ENCODE measurements at places on chromosomes 1 and 21.

DNA sequence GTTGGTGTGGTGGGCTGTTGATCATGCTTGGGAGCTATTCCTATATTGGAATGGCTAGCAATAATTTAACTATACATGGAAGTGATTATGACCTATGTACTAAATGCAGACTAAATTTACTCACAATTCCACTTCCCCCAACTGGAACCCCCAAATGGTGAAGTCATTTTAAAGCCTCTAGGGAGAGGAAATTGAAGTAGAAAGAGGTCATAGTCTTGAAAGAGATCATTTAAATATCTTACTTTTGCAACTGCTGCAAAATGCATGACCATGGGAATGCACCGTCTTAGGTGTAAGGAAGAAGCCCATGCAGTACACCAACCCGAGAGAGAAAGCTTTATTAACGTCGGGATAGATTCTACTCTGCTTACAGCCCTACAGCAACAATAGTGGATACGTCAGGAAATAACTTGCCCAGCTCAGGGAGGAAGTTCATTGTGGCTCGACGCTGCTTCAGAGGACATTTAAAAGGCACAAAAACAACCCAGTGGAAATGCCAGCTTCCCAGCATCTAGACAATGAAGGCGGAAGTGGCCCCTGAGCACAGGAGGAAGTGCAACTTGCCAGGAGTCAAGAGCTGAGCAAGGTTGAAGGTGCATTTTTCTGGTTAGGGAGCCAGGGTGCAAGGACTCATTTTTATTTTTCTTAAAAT lies 26.5 kb downstream of the CYYR1 start:
- no peak for DNase-seq

DNA sequence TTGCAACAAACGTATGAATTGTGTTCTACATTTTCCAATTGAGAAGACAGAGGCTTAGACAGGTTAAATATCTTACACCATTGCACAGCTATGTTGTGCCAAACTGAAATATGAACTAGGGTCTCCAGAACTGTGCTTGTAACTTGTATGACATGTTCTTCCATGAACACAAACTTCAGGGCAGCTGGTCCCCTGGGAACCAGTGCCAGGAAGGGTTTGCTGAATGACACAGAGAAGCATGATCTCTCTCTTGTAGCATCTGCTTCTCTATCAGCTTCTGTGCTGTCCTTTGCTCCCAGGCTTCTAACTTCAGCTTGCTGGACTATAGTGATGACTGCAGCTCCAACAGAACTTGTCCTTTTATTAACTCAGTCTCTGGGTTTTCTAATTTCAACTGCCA lies 385.5 kb downstream of the SIPA1L2 start:
- no peak for DNase-seq

- DNase-seq, result no peak
These were observed 10.4 kb downstream of the DLGAP3 start for GRCh38 chr1:34918977-34919561.

GRCh38 chr1:90347366-90347765 lies 352.5 kb downstream of the ZNF326 start:
- DNase-seq, result no peak

- no peak for DNase-seq
These were observed 35.8 kb downstream of the IVNS1ABP start for GRCh38 chr1:185281245-185281644.

GRCh38 chr1:43836267-43836951 lies 97.2 kb upstream of the ARTN start:
- peak; percentile 81 for DNase-seq

DNA sequence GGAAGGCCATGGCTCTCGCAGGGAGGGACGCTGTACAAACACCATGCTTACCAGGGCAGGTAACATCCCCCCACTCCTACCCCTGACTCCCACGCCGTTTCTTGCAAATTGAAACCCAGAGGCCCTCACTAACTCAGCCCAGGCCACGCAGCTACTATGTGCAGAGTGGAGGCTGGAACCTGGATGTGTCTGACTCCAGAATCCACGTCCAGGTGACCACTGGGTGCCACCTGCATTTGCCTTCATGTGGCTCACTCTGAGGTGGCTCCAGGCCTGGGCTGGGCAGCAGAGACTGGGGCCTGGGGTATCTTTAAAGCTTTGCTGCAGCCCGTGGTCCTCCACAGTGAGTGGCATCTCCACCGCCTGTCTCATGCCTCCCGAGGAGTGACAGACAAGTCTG lies 29.6 kb upstream of the AJAP1 start:
- DNase-seq, result no peak

DNA sequence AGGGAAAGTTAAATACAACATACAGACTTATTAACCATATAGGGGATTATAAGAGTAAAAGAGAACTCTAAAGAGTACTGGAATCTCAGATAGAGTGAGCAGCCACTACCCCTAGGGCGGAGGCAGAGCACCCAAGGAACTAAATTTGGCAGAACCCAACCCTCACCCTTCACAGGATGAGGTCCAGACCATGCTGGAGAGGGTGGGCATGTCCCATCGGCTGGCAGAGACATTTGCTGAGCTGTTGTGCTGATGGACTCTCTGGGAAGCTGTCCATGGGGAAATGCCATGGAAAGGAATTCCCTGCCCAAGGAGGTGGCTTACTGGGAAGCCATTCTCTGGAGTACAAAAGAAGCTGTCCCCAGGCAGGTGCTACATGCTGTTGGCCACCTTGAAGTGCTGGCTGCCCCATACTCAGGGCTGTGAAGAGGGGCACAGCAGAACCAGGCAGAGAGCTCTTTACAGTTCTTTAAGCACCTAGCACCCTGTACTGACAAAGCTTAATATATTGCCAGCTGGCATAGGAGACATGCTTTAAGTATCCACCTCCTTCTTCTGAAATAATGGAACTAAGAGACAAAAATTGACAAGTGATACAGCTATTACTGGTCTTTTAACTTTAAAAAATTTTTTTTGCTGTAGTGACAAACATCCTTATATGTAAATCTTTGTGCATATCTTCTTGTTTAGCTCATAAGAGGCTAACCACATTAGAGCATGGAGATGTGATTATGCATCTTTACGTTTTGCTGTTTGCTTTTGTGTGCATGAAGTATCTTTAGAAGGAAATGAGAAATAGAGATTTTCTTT lies 29.6 kb downstream of the TSNAX start:
- no peak for DNase-seq

DNA sequence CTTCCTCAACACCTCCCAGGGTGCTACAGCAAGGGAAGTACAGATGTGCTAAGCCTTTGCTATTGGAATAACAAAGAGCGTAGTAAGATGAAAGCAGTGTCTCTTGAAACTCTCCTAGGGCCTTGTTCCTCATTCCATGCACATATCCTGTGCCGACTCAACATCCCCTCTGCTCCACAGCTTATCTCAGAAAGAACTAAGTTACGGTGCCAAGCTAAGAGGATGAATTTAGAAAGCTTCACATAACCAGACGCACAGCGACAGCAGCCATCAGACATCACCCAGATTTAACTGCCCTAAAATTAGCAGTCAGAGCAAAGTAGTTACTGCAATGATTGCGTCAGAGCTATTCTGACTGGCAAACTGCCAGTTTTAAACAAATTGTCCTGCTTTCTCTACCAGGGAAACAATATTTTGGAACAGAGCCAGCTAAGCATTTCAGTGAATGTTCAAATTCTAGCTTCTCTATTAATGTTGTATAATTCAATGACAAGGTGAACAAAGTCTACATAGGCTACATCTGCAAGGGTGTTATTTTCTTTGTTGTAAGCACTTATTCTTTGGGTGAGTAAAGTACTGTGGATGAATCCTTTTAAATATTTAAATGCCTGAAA lies 9.5 kb downstream of the SIPA1L2 start:
- peak; percentile 81 for DNase-seq

- DNase-seq, result peak; percentile 41
These were observed 24.1 kb downstream of the PIGM start for GRCh38 chr1:160007577-160008200.

DNA sequence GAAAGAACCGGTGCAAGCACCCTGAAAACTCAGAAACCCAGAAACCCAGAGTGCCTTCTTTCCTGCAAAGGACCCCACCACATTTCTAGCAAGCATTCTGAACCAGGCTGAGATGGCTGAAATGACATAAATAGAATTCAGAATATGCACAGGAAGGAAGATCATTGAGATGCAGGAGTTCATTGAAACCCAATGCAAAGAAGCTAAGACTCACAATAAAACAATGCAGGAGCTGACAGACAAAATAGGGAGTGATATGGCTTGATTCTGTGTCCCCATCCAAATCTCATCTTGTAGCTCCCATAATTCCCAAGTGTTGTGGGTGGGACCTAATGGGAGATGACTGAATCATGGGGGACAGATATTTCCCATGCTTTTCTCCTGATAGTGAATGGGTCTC lies 22.8 kb upstream of the SGIP1 start:
- DNase-seq, result no peak

GRCh38 chr1:239700667-239701066 lies 314.3 kb downstream of the CHRM3 start:
- DNase-seq, result no peak

DNA sequence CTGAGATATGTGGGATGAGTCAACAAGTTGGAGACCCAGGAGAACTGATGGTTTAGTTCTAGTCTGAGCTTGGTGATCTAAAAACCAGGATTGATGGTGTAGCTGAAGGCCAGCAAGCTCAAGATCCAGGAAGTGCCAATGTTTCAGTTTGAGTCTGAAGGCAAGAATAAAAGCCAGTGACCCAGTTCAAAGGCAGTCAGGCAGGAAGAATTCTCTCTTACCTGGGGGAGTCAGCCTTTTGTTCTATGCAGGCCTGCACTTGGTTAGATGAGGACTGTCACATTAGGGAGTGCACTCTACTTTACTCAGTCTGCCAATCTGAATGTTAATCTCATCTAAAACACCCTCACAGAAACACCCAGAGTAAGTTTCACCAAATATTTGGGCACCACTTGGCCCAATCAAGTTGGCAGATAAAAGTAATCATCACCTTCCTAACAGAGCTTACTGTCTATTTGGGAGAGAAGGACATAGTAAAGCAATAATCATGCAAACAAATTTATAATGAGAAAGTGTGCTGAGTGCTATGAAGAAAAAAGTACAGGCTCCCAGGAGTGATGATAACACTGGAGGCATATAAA lies 63.4 kb downstream of the TSEN15 start:
- DNase-seq, result no peak

- DNase-seq, result no peak
These were observed 24.8 kb downstream of the GRIK3 start for GRCh38 chr1:37009521-37009920.

- DNase-seq, result no peak
These were observed 148.7 kb upstream of the ATP1B1 start for GRCh38 chr1:168957818-168958217.

GRCh38 chr1:10459184-10459583 lies 9.4 kb downstream of the CORT start:
- DNase-seq, result peak; percentile 15

DNA sequence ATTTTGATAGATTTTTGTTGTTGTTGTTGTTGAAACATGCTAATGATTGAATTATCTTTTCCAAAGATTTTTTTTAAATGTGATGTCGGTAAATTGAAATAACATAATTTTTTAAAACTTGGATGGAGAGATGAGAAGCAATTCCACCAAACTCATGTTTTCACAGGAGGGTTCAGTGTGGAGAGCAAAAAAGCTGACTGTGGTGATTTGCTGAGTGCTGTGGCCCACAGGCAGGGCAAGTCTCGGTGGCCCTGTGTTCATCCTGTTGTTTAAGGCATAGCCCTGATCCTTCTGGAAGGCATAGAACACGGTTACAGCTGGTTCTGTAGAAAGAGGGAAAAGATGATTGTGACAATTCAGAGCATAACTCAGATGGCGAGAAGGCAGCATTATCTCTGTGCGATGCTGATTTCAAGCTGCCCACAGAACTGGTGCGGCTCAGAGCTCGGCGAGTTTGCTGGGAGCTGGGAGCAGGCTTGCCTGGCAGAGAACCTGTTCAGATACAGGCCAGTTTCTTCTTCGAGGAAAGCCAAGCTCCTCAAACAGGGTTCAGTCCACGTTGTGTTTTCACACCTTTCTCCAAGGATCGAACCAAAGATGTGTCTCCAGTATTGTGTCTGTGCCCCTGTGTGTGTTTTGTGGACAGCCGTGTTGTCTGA lies 127.1 kb downstream of the HUNK start:
- no peak for DNase-seq

GRCh38 chr1:8698937-8699447 lies 118.4 kb downstream of the RERE start:
- DNase-seq, result no peak

- no peak for DNase-seq
These were observed 104.3 kb downstream of the PGBD5 start for GRCh38 chr1:230321741-230322420.

GRCh38 chr1:40673452-40673851 lies 8.0 kb upstream of the RIMS3 start:
- DNase-seq, result no peak

DNA sequence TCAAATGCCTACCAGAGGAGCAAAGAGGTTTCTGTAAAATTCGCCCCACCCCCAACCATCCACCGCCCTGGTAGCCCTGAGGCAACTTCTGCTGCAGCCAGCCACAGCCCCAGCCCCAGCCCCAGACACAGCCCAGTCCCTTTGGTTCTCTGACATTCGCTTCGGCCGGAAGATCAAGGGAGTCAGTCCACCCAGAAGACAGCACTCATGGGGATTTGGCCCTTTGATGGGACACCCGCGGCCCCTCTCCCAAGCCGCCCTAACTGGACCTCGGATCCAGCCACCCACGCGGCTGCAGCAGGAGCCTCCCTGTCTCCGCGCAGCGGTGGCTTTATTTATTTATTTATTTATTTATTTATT lies 3881.0 kb downstream of the SRGAP2C start:
- DNase-seq, result no peak

DNA sequence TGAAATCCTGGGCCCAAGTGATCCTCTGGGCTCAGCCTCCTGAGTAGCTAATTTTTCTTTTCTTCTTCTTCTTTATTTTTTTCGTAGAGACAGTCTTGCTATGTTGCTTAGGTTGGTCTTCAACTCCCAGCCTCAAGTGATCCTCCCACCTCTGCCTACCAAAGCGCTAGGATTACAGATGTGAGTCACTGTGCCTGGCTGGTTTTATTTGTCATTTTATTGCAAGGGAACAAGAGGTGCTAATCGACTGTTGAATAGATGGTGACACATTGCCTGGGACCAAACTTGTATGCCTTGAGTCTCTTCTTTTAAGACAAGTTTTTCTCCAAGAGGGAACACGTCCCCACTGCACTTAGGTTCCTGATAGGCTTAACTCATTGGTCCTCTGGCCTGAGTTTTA lies 20.0 kb upstream of the KLHDC8A start:
- DNase-seq, result peak; percentile 67

- no peak for DNase-seq
These were observed 8.7 kb downstream of the SDHB start for GRCh38 chr1:17045150-17045549.

- peak; percentile 85 for DNase-seq
These were observed 32.0 kb upstream of the BTG2 start for GRCh38 chr1:203273206-203273868.

- DNase-seq, result no peak
These were observed 14.1 kb downstream of the PEA15 start for GRCh38 chr1:160219062-160219929.

GRCh38 chr1:178921499-178921898 lies 50.6 kb upstream of the ANGPTL1 start:
- no peak for DNase-seq

- DNase-seq, result no peak
These were observed 88.7 kb downstream of the KAZN start for GRCh38 chr1:14687147-14687546.

- DNase-seq, result no peak
These were observed 79.4 kb downstream of the RRAGC start for GRCh38 chr1:38780133-38780532.

- DNase-seq, result peak; percentile 32
These were observed 176.1 kb downstream of the BRINP2 start for GRCh38 chr1:177346790-177347359.
